Activated CD4-positive, alpha-beta T cell treated with anti-CD3 and anti-CD28 coated beads, Interleukin-2, amount 50 U/mL, for 24 hours (primary cell): ENCODE measurements at places on chromosomes 16 and 17.

GRCh38 chr17:77749321-77749751, 209.2 kb upstream of the TNRC6C start:
- DNase-seq: no peak

- no peak for DNase-seq
Measured at GRCh38 chr16:71431176-71431575, 10.7 kb downstream of the TLE7 start.

DNA sequence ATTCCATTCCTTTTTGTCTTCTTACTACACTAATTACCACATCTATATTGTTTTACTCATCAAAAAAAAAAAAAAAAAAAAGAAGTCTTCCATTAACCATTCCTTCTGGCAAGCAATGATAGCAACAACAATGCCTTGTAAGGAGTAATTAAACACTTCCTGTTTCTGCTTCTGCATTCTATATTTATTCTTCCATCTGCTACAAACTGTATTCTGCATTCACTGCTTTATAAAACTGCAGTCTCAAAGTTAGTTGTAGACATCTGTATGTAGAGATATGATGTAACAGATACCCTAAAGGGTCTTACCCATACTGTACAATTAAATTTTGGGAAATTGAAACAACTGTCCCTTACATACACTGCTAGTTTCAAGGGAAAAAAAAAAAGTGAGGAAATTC, 28.7 kb upstream of the ABCA6 start:
- no peak for DNase-seq

DNA sequence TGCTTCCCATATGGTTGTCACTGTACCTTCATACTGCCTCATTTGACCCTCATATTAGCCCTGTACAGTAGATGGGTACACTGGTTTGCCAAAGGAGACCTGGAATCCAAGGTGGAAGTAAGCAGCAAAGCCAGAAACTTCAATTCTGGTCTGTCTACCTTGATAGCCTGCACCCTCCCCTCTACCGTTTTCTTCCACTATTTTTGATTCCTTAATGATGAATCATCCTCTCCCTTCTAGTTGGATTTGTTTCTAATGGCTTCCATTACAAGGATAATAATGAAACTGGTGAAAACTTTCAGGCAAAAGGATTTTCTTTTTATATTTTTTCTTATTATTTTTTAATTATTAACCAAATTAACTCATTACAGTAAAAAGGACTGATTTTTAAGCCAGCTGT, 17.3 kb downstream of the TAC4 start:
- no peak for DNase-seq

GRCh38 chr16:84847564-84848355, 28.0 kb downstream of the CRISPLD2 start:
- DNase-seq: no peak

GRCh38 chr17:57559634-57560318, 185.3 kb downstream of the CCDC182 start:
- no peak for DNase-seq

GRCh38 chr17:32936894-32937500, 9.0 kb downstream of the TMEM98 start:
- DNase-seq: peak; percentile 48

- no peak for DNase-seq
Measured at GRCh38 chr17:18978655-18979054, 25.9 kb downstream of the FAM83G start.

DNA sequence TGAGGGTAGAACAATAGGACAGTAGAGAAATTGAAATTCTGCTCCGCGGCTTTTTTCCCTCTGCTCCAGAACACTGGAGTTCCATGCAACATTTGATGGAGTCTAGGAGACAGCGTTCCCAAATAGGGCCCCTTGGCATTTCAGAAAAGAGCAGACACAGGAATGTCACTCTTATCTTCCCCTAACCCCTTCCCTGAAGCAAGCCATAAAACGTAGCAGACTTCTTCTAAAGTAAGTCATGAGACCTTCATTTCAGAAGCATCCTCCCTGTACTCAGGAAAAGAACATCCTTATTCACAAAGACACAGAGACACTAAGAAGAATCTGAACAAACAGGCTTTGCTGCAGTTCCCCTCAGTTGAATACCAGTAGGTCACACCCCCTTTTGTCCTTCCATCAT, 296.1 kb upstream of the SOX9 start:
- DNase-seq: no peak

- DNase-seq: no peak
Measured at GRCh38 chr16:20884240-20884556, 16.0 kb downstream of the DCUN1D3 start.

DNA sequence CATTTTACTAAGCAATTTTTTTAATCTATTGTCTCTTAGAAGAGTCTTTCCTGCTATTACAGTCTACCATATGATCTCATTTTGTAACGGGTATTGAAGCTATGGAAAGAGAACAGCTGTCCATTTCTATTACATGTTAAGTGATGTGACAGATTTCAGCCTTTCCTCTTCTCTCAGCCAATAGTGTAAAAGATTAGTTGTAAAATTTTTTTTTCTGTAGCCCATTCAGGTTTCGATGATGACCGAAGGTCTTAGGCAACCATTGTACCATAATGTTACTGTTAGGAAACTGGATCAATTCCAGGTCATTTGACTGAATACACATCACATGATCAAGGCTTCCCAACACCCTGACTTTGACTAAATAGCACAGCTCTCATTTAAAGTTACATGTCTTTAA, 147.6 kb upstream of the HLF start:
- DNase-seq: no peak

- no peak for DNase-seq
Measured at GRCh38 chr17:70235252-70235651, 65.9 kb downstream of the KCNJ2 start.

- no peak for DNase-seq
Measured at GRCh38 chr16:48810803-48811453, 200.9 kb upstream of the N4BP1 start.

DNA sequence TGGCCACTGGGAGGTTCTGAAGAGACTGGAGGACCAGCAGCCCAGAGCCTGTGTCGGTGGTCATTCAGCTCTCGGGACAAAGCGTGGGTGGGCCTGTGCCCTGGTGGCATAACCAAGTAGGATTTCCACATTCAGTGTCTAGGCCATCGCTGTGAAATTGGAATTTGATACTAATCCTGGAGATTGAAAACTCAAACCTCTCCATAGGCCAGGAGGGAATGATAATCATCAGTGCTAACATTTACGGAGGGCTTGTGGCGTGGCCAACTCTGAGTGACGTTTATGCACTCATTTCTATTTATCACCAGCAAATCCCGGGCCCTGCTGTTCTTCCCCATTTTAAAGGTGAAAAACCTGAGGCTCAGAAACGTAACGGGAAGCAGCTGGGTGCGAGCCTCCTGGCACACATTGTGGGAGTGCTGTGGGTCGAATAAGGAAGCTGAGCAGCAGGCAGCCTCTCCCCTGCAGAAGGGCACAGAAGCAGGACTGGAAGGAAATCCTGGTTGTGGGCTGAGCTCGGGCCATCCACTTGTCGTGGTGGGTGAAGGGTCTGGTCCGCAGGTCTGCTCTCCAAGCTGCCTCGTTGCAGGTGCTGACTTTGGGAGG, 33.1 kb downstream of the RAI1 start:
- no peak for DNase-seq

- DNase-seq: no peak
Measured at GRCh38 chr17:8022360-8023003, 16.4 kb upstream of the ALOX15B start.

DNA sequence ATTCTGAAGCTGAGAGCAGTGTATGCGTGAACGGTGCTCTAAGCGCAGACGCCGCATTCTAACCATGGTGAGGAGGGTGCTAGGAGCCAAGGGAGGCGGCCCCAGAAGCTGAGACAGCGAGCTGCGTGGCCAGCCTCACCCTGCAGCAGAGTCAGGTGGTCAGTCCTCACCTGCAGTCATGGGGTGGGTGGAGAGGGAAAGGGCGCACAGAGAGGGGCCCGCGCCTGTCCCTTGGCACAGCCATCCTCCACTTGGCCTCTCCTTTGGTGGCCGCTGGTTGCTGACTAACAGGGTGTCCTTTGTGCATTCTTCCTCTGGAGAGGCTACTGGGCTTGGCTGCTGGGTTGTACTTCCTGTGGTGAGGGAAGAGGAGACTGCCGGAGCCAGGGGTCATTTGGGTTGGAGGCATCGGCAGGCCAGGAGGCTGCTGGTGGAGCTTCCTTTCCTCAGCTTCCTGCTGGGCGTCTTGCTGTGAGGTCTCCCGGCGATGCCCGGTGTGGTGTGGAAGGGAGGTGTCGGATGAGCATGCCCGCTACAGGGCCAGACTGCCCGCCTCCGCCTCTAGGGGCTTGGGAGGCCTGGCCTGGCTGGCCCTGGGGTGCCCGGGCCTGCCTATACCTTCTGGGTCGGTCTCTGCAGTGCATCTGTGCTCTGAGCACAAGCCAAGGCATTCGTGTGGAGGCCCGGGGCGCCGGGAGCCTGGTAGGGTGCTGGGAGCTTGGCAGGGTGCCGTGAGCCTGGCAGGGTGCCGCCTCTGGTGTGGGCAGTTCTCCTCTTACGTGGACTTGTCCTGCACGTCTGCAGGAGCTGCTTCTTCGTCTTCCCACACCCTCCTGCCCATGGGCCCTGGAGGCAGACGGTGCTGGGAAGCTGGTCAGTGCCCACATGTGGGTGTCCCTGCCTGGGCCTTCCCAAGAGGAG, 17.4 kb downstream of the RNF213 start:
- DNase-seq: no peak

DNA sequence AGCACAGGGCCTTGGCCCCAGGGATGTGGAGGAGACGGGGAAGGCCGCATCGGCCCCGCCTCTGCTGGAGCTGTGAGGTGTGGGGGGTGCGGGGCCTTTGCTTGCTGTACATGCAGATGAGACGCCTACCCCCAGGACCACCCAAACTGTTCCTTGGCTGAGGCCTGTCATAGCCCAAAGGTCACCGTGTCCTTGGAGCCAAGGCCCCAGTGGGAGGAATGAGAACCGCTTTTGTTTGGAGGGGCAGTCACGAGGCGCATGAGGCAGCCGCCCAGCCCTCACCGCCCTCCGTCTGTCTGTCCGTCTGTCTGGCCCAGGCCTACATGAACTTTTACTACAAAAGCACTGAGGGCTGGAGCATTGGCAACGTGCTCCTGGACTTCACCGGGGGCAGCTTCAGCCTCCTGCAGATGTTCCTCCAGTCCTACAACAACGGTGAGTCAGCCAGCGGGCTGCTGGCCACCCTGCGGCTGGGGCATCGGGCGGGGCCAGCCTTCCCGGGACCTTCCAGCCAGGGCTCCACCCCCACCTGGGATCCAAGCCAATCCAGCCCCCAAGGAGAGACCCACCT, 8.8 kb downstream of the TAX1BP3 start:
- no peak for DNase-seq

DNA sequence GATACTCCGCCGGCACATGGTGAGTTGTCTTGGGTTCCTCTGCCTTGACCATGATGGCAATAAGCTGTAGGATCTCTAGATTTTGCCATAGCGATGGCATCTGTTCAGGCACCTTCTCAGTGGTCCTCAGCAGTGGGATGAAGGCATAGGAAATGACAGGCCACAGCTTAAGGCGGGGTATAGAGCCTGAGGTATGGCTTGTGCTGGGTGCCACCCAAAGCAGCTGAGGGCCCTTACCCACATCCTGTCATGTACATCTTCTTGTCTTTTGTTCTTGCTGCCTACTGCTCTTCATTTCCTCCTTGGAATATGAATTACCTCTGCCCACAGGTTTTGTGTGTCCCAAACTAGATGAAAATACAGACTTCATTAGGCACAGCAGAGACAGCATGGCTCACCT, 29.5 kb downstream of the KAT7 start:
- DNase-seq: peak; percentile 17

- DNase-seq: no peak
Measured at GRCh38 chr16:57637965-57638364, 9.5 kb downstream of the ADGRG1 start.
